ENCODE measurements at places on chromosomes 7 and 10. TPM values are rescaled to one million over a fixed set of nuclear protein-coding genes. Genes with fewer than 3 reads are reported as not detected.

DNA sequence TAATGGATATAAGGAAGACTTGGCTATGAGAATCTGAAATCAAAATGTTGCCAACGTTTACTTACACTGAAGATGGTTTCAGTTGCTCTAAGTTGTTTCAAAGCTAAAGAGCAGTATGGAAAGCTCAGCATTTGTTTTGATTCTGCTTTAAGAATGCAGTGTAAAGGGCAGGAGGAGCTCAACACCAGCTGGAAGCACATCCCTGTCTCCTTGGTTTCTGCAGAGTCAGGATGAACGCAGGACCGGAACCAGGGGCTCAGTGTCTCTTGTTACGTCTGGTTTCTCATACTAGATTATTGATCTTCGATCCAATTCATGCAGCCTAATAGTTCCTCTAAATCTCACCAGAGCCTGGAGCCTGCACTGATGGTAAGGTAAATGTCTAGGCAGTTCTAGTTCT is 24.1 kb downstream of the ZRANB1 start:
- DNase-seq: no peak

- DNase-seq: no peak
Observed at GRCh38 chr7:53811555-53812079, 730.6 kb upstream of the VSTM2A start.

DNA sequence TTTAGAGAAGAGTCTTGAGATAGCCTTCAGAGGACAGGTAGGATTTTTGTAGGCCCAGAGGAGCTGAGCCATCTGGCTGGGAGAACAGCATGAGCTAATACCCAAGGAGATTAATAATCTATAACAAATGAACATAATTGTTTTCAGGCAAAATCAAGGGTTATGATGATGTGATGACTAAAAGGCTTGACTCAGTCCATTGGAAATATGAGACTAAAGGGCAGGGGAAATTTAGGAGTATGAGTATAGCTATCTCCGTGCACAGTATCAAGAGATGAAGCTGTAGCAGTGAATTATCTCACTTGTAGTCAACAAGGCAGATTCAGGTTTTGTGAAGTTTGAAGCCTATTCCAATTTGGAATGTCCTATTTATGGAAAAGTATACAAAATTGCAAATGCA is 40.1 kb downstream of the CSTF2T start:
- no peak for DNase-seq

- no peak for DNase-seq
Observed at GRCh38 chr7:111173990-111174389, 83.1 kb downstream of the LRRN3 start.

GRCh38 chr10:7457478-7458316 is 46.9 kb upstream of the SFMBT2 start:
- no peak for DNase-seq

DNA sequence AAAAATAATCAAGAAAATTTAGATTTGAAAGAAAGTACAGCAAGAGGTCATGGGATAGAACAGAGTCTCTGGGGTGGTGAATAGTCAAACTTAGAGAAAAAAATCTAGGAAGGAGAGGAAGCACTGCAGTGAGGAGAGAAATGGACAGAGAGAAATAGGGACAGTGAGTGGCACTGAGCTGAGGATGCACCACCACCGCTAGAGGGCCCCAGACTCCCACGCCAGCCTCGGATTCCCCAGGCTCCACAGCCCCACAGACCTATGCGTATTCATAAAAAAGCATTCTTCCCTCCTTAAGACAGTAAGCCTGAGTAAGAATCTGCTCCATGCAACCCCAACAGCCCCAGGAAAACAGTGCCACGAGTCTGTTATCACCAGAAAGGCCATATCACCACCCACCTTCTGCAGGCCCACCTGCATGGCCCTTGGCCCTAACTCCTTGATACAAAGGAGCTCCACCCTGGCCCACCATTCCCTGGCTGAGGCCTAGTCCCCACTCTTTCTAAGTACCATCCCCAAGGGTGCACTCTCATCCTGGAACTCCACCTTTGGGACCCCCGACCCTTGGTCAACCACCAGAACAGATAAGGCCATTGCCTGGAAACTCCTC is 91.0 kb downstream of the ALOX5 start:
- peak; percentile 82 for DNase-seq

DNA sequence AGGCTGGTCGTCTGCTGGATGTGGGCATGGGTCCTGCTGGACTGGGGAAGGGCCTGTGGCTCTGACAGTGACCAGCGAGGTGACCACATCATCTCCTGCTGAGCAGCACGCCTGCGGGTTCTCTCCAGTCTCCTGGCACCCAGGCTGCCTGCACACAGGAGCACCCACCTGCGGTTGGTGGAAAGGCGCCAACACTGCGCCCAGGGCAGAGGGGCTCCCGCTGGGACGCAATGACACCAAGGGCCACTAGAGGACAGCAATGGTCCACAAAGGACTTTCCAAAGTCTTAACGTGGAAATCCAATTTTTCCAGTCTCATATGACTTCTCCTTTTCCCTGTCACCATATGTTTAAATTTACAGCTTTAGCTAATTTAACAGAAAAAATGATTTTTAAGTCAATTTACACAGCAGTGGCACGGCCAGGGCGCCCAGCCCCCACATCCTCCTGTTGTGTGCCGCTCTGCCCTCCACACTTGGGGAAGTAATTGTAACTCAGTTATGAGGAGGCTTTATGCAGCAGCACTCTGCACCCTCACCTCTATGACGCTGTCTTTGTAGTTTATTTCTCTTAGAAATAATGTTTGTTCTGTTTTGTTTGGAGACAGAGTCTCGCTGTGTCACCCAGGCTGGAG is 38.1 kb downstream of the CFAP46 start:
- no peak for DNase-seq

- no peak for DNase-seq
Observed at GRCh38 chr10:45008524-45009161, 7.9 kb downstream of the ZNF22 start.

DNA sequence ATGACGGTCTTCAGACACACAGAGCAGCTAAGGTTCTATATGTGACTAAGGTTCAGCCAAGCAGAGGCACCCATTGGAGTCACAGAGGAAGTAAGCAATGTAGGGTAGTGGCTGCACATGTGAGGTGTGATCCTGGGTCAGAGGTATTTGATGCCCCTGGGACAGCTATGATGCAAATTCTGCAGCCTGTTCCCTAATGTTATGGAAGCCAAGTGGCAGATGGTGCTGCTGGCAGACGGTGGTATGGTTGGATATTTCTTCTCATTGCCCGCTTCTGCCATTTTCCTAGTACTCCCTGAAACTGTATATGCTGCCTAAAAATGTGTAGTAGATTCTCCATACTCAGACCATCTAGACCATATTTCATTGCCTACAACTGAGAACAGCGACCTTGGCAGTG is 7.2 kb downstream of the TAS2R16 start:
- DNase-seq: no peak

- no peak for DNase-seq
Observed at GRCh38 chr10:4107285-4107851, 322.4 kb upstream of the KLF6 start.

DNA sequence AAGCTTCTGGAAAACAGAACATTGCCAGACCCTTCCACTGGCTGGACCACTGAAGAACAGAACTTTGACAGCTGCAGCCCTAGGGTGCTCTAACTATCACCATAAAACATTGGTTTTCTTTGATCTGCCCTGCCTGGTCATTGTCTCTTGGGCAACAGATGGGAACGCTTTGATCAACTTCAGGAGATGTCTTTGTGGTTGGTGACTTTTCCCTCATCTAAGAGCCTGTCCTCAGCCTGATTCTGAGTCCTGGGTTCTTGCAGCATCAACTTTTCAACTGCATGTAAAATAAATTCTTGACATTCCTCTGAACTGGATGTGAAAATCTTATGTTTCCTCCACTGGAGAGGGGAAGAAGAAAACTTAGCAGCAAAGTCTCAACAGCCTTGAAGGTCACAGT is 53.1 kb upstream of the ZNRF2 start:
- DNase-seq: no peak

DNA sequence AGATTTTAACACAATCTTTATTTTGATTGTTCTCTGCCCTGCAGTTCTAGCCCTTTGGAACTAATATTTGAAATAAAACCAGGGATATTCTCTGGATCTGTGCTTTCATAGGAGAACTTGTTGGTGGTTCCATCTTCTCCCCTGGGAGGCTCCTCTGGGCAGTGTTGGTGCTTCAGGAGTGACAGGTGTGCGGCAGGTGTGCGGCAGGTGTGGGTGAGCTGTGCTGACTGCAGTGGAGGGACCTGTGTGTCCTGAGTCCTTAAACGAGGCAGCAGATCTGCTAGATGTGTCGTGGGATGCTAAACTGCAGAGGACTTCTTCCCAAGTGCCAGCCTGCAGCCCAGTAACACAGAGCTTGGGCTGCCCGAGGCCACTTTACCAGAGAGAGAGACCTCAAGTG is 98.4 kb downstream of the LYZL1 start:
- DNase-seq: no peak

GRCh38 chr7:122850528-122850927 is 35.7 kb downstream of the CADPS2 start:
- no peak for DNase-seq

DNA sequence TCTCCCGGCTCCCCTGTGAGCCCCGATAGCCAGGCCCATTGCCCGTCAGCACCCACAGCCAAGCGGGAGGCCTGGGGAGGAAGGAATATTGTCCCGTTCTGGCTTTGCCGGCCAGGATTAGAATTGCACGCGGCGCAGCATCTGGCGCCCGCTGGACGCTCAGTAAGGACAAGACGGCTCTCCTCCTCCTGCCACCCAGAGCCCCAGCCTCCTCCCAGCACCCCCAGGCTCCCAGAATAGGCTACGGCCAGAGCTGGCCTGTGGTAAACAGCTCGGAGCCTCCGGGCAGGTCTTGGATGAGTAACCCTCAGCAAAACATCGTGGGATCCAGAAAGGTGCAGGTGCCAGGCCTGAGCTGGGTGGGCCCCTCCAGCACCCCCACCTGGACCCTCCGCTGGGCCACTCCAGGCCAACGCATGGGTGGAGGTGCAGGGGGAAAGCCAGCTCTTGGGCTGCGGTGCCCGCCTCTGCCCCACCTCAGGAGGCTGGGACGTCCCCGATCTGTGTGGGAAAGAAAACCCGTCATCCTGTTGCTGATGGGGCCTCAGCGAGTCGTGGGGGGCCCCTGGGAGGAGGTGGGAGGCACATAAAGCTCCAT is 5.8 kb upstream of the FAM20C start:
- no peak for DNase-seq

GRCh38 chr10:110436554-110437350 is 61.0 kb upstream of the DUSP5 start:
- DNase-seq: no peak

DNA sequence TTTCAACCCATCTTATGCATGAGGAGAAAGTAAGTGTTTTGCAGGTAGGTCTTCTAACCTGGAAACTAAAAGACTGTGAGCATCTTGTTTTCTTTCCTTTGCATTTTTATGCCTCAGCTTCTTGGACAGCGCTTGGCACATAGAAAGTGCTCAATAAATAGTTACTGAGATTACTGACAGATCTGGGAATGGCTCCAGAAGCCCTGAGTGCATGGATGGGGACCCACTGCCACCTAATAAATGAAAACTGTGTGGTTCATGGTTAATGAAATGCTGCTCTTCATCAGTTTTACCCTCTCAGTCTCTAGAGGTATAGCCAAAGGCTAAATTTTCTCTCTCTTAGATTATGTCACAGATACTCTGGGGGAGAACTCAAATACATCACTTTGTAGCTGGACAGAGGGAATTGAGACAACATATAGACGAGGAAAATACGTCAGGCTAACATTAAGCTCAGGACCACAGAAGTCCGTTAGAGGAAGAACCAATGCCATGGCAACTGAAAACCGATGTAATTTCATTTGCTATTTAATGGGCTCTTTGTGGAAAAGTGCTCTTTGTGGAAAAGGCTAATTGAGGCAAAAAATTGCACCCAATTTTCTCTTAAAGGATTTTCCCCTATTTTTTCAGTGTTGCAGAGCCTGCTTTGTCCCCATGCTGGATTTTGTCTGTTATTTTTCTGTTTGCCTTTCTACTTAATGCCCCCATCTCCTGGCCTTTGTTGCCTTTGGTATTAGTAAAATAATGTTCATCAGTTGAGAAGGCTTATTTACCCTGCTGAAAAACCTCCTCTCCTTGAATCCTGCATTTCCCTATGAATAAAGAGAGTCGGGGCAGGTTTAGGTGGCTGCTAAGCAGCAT is 17.8 kb downstream of the ASB4 start:
- no peak for DNase-seq

DNA sequence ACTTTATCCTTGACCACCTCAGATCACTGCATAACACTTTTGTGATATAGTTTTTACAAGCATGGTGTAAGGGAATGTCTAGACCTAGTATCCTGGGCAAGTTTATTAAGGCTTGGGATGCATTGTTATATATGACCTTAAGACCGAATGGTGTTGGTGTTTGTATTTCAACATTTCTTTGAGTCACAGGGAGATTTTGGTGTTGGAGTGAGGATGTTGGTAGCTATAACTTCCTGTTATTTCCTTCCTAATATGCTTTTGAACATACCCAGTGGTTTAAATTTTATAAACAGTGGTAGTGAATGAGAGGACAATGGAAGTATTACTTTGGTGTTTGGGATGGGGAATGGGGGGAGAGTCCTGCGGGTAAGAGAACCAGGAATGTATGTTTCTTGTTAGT is 2.6 kb downstream of the EXOC4 start:
- DNase-seq: no peak

DNA sequence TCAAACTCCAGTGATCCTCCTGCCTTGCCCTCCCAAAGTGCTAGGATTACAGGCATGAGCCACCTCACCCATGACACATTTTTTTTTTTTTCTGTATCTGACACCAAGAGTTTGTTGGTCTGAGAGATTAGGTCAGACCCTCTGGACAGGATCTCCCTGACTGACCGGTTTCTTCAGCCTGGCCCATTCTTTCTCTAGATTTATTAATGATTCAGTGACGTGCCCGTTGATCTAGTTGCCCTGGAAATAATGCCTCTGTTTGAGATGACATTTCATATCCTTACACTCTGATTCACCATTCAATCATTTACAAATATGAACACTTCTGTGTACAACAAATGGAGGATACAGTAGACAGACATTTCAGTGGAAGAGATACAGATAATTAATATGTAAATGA is 1.4 kb upstream of the ZNF212 start:
- peak; percentile 64 for DNase-seq

MAD1L1 gene
- 41.4 TPM for total RNA-seq

ANKRD16 gene
- total RNA-seq: 10.2 TPM

WNT2 gene
- total RNA-seq: 2.2 TPM

CYP3A7 gene
- total RNA-seq: 0.75 TPM

OPN4 gene
- total RNA-seq: not detected

HTR5A gene
- not detected for total RNA-seq

SPDYE16 gene
- total RNA-seq: 1.3 TPM

UNC5B gene
- total RNA-seq: 61.8 TPM

YKT6 gene
- total RNA-seq: 64.2 TPM

SEMA4G gene
- total RNA-seq: 5.0 TPM

SYT15B gene
- total RNA-seq: 4.9 TPM

NPC1L1 gene
- total RNA-seq: 0.10 TPM

TSPAN33 gene
- total RNA-seq: 11.1 TPM

ANXA8L1 gene
- 65.7 TPM for total RNA-seq

Data from ureter (tissue), 1 donor.